Ascending aorta (tissue), 2 donors: ENCODE measurements at places on chromosomes 3 and 15.

GRCh38 chr3:110178965-110179364 lies 841.6 kb upstream of the DPPA4 start:
- H3K36me3 ChIP-seq, result no peaks in the 10 kb centered on the region
- DNase-seq, result no peak
- H3K4me3 ChIP-seq, result no peak overlapping the region
- no peak overlapping the region for H3K27ac ChIP-seq
- H3K27me3 ChIP-seq, result no peaks in the 10 kb centered on the region
- no peaks in the 10 kb centered on the region for H3K4me1 ChIP-seq

GRCh38 chr3:128707928-128708494 lies 18.0 kb upstream of the RAB7A start:
- H3K27me3 ChIP-seq, result no peaks in the 10 kb centered on the region
- no peak overlapping the region for H3K4me3 ChIP-seq
- H3K36me3 ChIP-seq, result no peaks in the 10 kb centered on the region
- no peak overlapping the region for H3K27ac ChIP-seq
- no peaks in the 10 kb centered on the region for H3K4me1 ChIP-seq

DNA sequence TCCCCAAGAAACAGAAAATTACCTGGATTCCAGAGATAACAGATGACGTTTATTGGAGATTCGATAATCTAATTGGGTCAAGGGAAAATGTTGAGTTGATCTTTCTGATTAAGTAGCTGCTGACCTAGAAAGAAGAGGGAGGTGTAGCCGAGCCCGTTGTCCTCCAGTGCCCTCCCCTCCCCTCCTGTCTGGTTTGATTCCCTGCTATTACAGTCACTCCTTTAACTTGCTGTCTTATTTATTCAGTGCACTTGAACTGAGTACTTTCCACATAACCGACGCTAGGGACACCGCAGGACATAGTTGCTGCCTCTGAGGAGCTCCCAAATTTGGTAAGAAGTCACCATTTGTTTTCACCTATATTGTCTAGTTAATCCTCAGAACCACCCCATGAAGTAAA lies 103.7 kb downstream of the AQP9 start:
- H3K36me3 ChIP-seq, result no peaks in the 10 kb centered on the region
- H3K27ac ChIP-seq, result no peak overlapping the region

GRCh38 chr3:194069421-194070219 lies 66.3 kb upstream of the HES1 start:
- DNase-seq, result no peak
- no peaks in the 10 kb centered on the region for H3K36me3 ChIP-seq
- peaks cover 10% of the 10 kb centered on the region for H3K4me1 ChIP-seq
- H3K4me3 ChIP-seq, result no peak overlapping the region
- no peaks in the 10 kb centered on the region for H3K27me3 ChIP-seq
- no peak overlapping the region for H3K27ac ChIP-seq

GRCh38 chr3:17238023-17238422 lies 353.3 kb downstream of the PLCL2 start:
- no peak overlapping the region for H3K4me3 ChIP-seq
- no peak for DNase-seq
- H3K36me3 ChIP-seq, result no peaks in the 10 kb centered on the region
- H3K27me3 ChIP-seq, result no peaks in the 10 kb centered on the region
- no peak overlapping the region for H3K27ac ChIP-seq
- peaks cover 2% of the 10 kb centered on the region for H3K4me1 ChIP-seq

GRCh38 chr15:63405159-63405558 lies 23.5 kb upstream of the CA12 start:
- no peak overlapping the region for H3K4me3 ChIP-seq
- DNase-seq, result peak; percentile 50

GRCh38 chr3:124092811-124093210 lies 100.9 kb upstream of the ROPN1 start:
- H3K4me1 ChIP-seq, result peaks cover 9% of the 10 kb centered on the region
- no peak for DNase-seq
- H3K36me3 ChIP-seq, result peaks cover 22% of the 10 kb centered on the region
- no peak overlapping the region for H3K4me3 ChIP-seq
- H3K27ac ChIP-seq, result peak overlapping the region; percentile 32

GRCh38 chr3:59641169-59641899 lies 591.5 kb upstream of the CFAP20DC start:
- H3K4me1 ChIP-seq, result no peaks in the 10 kb centered on the region
- no peak overlapping the region for H3K27ac ChIP-seq
- no peaks in the 10 kb centered on the region for H3K36me3 ChIP-seq
- no peak overlapping the region for H3K4me3 ChIP-seq

GRCh38 chr3:72560846-72561675 lies 287.2 kb downstream of the SHQ1 start:
- no peaks in the 10 kb centered on the region for H3K4me1 ChIP-seq
- no peak overlapping the region for H3K4me3 ChIP-seq
- no peaks in the 10 kb centered on the region for H3K36me3 ChIP-seq
- no peak overlapping the region for H3K27ac ChIP-seq

- no peak overlapping the region for H3K4me3 ChIP-seq
- no peak for DNase-seq
- no peaks in the 10 kb centered on the region for H3K4me1 ChIP-seq
- H3K27me3 ChIP-seq, result no peaks in the 10 kb centered on the region
- H3K36me3 ChIP-seq, result no peaks in the 10 kb centered on the region
These were observed 52.3 kb downstream of the CCNL1 start for GRCh38 chr3:157107644-157108133.

- no peaks in the 10 kb centered on the region for H3K36me3 ChIP-seq
- no peaks in the 10 kb centered on the region for H3K27me3 ChIP-seq
These were observed 22.3 kb downstream of the RPLP1 start for GRCh38 chr15:69474846-69475455.
